ENCODE measurements at places on chromosomes 7 and 10.

- no peak for DNase-seq
These were observed 13.4 kb downstream of the NOD1 start for GRCh38 chr7:30465046-30465810.

GRCh38 chr7:69657331-69657730 is 59.1 kb downstream of the AUTS2 start:
- no peak for DNase-seq

GRCh38 chr7:139603896-139604295 is 80.4 kb downstream of the CLEC2L start:
- no peak for DNase-seq

- DNase-seq = no peak
These were observed 56.6 kb downstream of the CUX1 start for GRCh38 chr7:101874028-101874427.

- DNase-seq = peak; percentile 94
These were observed 2.1 kb downstream of the VIM start for GRCh38 chr10:17229967-17230682.
